ENCODE measurements at places on chromosomes 4 and X.

DNA sequence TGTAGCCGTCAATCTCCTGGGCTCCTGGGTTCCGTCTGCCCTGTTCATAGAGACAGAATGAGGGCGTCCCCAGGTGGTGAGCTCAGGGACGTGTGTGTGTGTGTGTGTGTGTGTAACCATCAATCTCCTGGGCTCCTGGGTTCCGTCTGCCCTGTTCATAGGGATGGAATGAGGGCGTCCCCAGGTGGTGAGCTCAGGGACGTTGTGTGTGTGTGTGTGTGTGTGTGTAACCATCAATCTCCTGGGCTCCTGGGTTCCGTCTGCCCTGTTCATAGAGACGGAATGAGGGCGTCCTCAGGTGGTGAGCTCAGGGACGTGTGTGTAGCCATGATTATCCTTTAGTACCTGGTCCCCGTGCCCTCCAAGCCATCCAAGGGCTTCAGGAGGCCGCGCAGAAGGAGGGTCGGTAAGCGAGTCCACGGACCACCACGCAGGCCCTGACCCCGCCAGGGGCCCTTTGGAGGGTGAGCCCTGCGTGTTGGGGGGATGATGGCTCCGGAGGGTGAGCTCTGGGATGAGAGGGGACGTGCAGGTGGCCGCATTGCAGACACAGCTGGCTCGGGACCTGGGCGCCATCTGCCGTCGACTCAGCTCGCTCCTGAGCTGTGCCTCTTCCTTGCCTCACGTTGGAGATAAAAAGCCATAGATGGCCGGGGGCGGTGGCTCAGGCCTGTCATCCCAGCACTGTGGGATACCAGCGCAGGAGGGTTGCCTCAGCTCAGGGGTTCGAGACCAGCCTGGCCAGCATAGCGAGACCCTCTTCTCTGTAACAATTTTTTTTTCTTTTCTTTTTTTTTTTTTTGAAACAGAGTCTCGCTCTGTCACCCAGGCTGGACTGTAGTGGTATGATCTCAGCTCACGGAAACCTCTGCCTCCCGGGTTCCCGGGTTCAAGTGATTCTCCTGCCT, 5.4 kb upstream of the GTPBP6 start:
- DNase-seq: no peak

- no peak for DNase-seq
Observed at GRCh38 chrX:70527610-70528345, 83.1 kb downstream of the DLG3 start.

DNA sequence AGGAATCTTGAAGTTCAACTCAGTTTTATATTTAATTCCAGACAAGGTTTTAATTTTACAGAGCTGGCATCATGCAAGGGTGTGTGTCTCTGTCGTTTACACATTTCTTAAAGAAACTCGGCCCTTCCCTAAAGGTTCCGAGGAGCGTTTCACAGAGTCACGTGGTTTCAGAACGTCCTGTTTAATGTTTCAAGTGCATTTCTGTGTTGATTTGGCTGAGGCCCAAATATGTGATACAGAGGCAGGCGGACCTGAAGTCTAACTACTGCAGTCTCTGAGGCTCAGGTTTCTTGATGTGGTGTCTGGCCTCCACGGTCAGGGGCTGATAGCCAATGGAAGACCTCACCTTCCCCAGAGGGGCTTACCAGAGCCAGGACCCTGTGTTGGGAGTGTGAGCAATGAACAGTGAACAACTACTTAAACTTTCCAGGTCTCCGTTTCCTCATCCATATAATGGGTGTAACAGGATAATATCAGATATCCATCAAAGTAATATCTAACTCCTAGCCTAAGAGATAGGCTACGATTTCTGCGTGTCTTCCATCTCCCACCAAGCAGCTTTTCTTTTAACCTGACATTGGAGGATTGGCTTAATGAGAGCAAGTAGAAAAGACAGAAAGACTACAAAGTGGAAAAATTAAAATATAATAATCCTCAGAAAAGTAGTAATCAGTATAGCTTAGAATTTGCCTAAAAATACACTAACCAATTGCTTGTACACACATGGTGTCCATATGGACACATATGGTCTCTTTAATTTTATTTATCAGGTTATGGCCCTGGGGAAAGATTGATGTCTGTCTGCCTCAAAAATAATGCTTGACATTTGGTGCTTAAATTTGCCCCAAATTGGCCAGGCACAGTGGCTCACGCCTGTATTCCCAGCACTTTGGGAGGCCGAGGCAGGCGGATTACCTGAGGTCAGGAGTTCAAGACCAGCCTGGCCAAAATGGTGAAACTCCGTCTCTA, 50.0 kb upstream of the TRIM2 start:
- DNase-seq: no peak

DNA sequence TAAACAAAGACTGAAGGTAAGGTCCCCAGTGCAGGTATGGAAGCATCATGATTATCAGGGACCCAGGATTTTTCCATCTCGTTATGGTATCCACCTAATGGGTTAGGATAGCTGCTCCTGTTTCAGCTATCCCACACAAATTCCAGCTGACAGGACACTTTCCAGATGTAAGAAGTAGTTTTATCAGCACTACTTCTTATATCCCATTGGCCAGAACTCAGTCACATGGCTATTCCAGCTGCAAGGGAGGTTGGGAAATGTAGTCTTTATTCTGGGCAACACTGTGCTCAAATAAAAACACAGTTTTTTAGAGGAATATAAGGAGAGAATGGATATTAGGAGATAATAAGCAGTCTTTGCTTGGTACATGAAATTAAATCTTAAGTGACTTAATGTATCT, 96.7 kb downstream of the SRPX start:
- no peak for DNase-seq

- DNase-seq: no peak
Observed at GRCh38 chr4:183636503-183636902, 22.5 kb downstream of the RWDD4 start.

GRCh38 chrX:151725338-151725614, 9.3 kb upstream of the CNGA2 start:
- DNase-seq: no peak

DNA sequence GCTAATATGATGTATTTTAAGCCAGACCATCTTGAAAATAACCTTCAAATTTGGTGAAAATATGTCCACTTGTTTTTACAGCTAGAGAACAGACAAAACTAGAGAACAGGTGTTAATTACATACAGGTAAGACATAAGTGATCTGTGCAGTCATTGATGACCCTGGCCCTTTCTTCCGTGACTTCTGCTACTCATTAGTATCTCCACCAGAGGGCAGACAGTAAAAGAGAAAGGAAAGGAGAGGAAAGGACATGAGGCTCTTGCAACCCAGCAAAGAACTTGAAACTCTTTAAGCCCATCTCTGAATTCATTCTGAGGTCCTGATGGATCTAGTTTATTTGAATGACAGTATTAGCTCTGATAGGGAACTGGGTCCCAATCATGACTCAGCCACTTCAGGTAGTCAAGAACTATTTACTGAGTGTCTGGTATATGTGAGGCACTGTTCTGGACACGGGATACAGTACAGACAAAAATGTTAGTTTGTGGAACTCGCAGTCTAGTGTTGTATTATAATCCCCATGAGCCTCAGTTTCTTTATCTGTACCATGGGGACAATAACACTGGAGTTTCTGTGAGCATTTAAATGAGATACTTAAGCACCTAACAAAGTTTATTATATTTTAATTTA, 121.0 kb upstream of the TEX13D start:
- no peak for DNase-seq

- DNase-seq: no peak
Observed at GRCh38 chr4:153453402-153453801, 12.8 kb upstream of the TMEM131L start.

GRCh38 chrX:39777623-39778025, 320.1 kb downstream of the BCOR start:
- DNase-seq: no peak

- DNase-seq: no peak
Observed at GRCh38 chr4:125985856-125986255, 671.1 kb downstream of the FAT4 start.

DNA sequence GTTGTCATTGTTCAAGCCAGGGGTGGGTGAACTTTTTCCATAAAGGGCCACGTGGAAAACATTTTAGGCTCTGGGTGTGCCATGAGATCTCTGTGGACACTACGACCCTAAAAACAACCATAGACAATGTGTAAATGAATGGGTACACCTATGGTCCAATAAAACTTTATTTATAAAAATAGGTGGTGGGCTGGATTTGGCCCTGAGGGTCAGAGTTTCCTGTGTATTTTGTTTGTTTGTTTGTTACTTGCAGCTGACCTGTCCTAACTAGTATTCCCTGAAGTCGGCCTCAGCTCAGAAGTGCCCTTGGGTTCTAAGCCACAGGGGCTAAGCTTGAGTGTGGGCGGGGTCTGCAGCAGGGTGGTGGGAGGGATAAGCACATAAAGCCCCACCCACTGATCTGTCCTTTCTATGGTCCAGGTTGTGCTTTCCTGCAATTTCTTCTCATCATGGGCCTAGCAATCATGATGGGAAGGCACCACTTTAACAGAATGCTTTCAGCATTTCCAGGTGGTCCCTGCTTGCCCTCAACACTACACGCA, 17.2 kb upstream of the DRD5 start:
- no peak for DNase-seq

DNA sequence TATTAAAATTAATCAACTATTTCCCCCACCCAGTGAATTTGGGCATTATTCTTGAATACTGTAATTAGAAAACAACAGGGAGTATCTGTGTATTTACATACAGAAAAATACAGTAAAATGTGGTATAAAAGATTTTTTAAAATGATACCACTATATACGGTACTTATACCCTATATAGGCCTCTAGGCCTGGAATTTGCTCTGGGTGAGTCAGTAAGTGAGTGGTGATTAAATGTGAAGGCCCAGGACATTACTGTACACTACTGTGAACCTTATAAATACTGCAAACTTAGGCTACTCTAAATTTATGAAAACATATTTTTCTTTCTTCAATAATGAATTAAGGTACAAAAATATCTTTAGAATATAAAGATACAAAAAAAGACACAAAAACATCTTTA, 6.3 kb upstream of the CSN3 start:
- no peak for DNase-seq

DNA sequence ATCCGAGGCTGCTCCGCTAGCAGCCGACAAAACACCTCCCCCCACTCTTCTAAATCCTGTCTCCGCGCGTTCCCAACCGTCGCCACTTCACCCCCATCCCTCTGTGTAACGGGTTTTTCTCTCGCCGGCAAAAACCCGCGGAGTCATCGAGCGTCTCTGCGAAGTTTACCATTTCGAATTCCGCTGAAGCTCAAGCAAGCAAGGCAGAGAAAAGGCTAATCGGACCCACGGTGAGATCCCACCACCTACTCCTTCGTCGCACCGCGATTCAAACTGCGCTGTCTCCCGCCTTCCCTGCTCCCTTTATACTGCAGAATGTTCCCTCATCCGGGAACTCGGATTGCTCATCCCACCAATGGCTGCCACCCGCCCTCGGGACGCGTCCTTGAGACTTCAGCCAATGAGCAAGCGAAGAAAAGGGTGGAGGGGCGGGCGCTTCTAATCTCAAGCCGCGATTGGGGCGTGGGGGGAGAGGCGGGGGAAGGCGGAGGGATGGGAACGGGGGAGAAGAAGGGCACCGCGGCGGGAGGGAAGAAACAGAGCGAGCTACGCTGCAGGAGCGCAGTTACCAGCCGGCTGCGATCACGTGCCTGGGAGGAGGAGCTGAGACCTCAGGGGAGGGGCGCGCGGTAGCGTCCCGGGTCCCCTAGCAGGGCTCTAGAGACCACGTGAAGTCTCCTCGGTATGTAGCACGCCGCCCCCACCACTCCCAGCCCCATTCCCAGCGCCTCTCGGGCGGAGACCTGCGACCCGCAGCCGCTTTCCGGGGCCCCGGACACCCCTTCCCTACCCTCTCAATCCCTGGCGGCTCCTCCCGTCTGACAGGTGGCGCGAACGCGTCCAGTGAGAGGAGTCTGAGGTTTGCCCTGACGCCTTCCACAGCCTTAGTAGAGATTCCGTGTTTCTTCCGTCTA, at the start of gene H2AZ1:
Gene H2AZ1, minus strand, starts transcription at position 277 of the 914 bp plus-strand sequence. Its CDS starts 105 bp downstream, at position 172.
- DNase-seq: peak; percentile 99

DNA sequence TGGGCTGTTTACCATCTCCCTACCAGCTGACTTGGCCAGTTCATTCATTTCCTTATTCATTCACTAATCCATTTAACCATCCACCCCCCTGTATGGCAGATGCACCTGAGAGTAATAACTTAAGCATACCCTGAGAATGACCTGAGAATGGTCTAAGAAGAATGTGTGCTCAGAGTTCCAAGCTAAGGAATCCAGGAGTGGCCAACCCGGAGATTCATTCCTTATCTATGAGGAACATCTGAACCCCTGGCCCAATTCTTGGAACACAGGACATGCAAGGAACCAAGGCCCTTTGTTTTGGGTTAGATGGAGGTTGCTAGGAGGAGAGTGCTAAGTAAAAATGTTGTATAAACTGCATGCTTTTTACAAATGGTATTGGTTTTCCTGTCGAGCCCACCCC, 13.5 kb upstream of the STARD8 start:
- DNase-seq: no peak

DNA sequence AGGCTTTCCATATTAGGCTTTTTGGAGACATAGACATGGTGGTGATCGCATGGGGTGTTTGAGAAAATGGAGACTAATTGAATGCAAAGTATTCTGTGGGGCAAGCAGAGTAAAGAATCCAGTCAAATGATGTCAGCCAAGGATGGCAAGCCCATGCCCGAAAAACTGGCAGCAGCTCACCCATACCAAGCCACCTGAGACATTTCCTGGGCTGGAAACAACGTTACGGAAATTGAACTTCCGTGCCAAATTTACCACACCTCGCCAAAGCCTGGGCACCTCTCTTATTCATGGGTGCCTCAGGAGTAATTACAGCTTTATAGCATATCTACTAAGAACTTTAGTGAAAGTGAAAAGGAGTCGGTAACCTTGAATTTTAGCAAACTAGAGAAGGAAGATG, 166.4 kb downstream of the CBR4 start:
- DNase-seq: no peak

DNA sequence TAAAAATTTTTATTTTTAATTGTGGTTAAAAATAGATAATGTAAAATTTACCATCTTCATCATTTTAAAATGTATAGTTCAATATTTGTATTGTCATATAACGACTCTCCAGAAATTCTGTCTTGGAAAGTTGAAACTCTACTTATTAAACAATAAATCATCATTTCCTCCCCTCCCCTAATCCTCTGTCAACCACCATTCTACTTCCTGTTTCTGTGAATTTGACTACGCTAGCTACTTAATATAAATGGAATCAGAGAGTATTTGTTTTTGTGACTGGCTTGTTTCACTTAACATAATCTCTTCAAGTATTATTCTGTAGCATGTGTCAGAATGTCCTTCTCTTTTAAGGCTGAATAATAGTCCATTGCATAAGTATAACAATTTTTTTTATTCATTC, 729.0 kb upstream of the AADAT start:
- no peak for DNase-seq

DNA sequence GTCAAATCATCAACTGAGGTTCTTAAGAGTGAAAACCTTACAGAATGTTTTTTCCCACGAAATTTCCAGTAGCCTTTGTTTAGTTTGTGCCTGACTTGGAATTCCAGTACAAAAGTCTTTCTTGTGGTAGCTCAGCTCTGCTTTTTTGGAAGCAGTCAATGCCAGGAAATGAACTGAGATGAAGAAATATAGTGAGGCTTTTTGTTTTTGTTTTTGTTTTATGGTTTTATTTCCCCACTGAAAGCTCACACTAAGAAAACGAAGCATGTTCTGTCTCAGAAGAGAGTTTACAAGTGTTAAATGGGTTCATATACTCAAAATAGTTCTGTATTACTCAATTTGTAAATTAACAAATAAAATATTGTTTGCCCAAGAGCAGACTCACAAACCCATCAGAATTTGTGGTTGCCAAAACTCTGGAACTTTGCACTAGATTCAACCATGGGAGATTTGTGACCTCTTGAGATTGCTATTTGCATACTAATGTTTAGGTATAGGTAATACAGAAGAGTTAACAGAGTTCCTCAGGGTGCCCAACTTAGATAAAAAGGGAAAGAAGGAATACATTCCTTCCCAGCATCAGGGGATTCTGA, 1060.8 kb downstream of the FAT4 start:
- DNase-seq: no peak

GRCh38 chr4:6940744-6941137, 31.1 kb downstream of the TBC1D14 start:
- no peak for DNase-seq
